NCI-H2029 (cell line): ENCODE measurements at places on chromosomes 11 and 22.
A peak's percentile ranks its signal among the peaks of the same experiment; 100 is the strongest.

DNA sequence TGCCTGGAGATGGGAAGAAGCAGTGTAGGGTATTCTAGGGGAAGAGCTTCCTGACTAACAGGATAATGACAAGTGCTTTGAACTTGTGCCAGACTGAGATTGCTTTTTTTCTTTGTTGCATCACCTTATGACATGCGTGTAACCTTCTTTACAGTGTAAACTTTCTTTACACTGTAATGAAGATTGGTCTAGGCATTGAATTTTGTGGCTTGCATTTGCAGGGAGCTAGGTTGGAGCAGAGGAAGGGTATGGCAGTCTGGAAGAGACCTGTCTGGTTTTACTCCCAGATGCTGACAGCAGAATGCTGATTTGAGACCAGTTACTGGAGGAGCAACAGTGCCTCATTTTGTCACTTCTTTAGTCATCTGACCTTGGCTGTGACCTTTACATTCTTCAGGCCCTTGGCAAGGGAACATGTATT is 5.6 kb downstream of the DDB2 start:
- DNase-seq, result no peak

- DNase-seq, result peak; percentile 46
Observed at GRCh38 chr11:8566613-8567210, 27.3 kb downstream of the STK33 start.

- DNase-seq, result no peak
Observed at GRCh38 chr11:15144347-15144746, 29.6 kb downstream of the INSC start.

- DNase-seq, result no peak
Observed at GRCh38 chr22:46629291-46629690, 9.1 kb downstream of the GRAMD4 start.

- no peak for DNase-seq
Observed at GRCh38 chr22:42635531-42635930, 4.9 kb downstream of the ATP5MGL start.

- no peak for DNase-seq
Observed at GRCh38 chr22:48662476-48663135, 1165.1 kb downstream of the BRD1 start.

DNA sequence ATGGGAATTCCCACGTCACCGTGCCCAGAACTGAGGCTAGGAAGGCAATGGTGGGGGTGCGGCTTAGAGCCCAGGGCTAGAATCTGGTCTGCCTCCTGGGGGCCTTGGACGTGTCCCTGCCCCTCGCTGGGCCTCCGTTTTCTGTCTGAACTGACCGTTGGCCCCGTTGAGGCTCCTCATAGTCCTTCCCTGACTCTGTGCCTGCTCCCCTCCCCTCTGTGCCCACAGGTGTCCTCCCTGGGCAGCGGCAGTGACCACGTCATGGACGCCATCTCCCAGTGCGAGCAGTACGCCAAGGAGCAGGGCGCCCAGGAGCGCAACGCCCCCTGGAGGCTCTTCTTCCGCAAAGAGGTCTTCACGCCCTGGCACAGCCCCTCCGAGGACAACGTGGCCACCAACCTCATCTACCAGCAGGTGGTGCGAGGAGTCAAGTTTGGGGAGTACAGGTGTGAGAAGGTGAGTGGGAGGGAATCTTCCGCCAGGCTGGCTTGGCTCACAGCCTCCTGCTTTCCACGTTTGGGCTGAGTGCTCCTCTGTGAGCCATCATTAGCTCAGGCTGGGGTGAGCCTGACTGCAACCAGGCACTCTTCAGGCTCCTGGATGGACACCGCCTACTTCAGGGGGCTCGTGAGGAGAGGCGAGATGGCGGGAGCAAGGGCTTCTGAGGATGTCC is 63.9 kb downstream of the MYO7A start:
- peak; percentile 92 for DNase-seq

- DNase-seq, result peak; percentile 41
Observed at GRCh38 chr11:61897387-61898246, 6.3 kb upstream of the FADS3 start.

DNA sequence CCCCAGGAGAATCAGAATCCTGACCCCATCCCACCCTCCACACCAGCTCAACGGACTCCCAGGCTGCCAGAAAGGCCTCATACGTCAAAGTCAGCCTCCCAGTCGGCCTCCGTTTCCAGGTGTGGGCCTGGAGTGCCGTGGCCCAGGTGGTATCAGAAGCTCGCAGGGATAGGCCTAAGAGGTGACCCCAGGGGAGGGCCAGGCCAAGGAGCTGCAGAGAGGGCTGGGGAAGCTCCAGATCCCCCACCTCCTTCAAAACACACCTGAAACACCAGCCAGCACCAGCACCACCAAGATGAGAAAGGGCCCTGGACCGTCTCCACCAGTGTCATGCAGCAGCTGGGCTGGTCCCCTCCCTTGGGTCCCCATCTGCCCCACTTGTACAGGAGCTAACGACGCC is 20.3 kb downstream of the ASCL2 start:
- no peak for DNase-seq

GRCh38 chr11:114651145-114651718 is 27.1 kb upstream of the NXPE2 start:
- no peak for DNase-seq

DNA sequence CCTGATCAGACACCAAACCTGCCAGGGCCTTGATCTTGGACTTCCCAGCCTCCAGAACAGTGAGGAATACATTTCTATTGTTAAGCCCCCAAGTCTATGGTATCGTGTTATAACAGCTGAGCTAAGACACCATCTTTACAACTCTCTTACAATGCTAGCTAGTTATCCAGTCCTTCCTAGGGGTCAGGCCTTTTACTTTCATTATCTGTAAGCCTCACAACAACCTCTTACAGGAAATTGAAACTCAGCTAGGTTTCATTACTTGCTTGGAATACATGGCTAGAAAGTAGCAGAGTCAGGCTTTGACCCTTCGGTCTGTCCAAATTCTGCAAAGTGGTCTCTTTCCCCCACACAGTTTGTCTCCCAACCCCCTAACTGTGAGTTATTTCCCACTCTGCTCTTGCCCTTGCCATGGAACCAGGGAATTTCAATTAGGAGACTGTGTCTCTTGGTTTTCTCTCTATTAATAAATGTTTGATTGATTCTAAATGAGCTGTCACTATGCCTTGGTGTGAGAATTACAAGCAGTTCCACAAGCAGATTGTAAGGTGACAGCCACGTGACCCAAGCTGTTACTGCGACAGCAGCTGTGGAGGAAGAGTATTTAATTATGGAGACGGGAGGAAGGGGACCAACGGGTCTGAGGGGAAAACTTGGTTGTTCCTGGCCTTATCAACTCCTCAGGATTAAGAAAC is 38.4 kb upstream of the CLMP start:
- DNase-seq, result no peak

GRCh38 chr22:47064016-47064415 is 301.6 kb downstream of the TBC1D22A start:
- DNase-seq, result no peak

- DNase-seq, result no peak
Observed at GRCh38 chr11:134533511-134533910, 121.5 kb upstream of the B3GAT1 start.

DNA sequence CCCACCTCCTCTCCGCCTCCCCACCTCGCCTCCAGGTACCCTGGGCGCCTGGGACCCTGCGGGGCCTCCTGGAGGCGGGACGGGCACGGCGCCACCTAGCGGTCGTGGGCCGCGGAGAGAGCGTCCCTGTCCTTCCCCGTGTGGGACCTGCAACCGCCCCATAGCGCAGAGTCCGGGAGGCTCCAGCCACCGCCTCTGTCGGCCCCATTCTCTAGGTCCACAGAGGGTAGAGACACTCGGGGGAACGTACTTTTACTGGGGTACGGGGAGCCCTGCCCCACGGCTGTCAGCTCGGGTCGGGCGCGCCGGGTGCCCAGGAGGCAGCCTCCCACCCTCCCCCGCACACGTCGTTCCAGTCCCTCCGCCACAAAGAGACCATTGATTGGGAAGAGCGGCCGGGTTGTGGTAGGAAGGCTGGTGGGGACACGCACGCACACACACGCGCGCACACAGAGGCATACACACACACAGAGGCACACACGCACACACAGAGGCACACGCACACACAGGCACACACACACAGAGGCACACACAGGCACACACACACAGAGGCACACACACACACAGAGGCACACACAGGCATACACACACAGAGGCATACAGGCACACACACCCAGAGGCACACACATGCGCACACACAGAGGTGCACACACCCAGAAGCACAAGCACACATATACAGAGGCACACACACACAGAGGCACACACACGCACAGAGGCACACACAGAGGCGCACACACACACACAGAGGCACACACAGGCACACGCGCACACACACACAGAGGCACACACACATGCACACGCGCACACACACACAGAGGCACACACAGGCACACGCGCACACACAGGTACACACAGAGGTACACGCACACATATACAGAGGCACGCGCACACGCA is 12.6 kb upstream of the NECTIN1 start:
- DNase-seq, result no peak
